ENCODE measurements at places on chromosomes 11 and 22.

DNA sequence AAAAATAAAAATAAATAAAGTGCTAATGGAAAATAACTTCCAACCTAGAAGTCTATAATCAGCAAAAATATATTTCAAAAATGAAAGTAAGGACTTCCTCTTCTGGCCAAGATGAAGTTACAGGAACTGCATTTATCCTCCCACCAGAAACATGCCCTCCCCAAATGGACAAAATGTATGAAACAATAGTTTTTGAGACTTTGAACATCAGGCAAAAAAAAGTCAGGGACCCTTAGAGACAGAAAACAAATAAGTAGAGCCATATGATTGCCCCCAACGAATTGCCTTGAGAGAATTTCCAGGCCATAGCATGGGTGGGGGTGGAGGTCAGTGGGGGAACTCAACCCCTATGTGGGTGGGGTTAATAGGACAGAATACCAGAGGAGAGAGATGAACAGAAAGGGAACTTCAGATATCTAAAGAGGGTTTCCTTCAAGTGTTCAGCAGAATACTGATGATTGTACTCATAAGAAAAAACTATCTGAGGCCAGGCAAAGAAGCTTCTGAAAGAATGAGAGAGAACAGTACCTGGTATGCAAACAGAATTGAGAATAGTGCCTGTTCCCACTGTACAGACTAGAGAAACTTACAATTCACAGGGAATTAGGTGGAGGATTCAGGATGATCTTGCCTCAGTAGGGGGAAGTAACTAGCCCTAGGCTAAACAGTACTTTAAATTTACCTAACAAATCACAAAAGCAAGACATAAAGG lies 26.6 kb upstream of the IL10RA start:
- DNase-seq: no peak

DNA sequence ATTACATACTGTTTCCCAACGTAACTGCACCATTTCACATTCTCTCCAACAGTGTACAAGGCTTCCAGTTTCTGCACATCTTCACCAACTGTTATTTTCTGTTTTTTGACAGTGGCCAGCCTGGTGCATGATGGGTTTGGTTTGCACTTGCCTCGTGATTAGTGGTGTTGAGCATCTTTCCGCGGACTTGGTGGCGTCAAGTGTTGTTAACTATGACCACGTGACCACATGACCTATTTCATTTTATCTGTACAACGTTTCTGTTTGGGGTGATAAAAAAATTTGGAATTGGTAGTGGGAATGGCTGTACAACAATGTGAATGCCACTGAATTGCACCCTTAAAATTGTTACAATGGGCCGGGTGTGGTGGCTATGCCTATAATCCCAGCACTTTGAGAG lies 2.5 kb upstream of the YPEL1 start:
- no peak for DNase-seq

DNA sequence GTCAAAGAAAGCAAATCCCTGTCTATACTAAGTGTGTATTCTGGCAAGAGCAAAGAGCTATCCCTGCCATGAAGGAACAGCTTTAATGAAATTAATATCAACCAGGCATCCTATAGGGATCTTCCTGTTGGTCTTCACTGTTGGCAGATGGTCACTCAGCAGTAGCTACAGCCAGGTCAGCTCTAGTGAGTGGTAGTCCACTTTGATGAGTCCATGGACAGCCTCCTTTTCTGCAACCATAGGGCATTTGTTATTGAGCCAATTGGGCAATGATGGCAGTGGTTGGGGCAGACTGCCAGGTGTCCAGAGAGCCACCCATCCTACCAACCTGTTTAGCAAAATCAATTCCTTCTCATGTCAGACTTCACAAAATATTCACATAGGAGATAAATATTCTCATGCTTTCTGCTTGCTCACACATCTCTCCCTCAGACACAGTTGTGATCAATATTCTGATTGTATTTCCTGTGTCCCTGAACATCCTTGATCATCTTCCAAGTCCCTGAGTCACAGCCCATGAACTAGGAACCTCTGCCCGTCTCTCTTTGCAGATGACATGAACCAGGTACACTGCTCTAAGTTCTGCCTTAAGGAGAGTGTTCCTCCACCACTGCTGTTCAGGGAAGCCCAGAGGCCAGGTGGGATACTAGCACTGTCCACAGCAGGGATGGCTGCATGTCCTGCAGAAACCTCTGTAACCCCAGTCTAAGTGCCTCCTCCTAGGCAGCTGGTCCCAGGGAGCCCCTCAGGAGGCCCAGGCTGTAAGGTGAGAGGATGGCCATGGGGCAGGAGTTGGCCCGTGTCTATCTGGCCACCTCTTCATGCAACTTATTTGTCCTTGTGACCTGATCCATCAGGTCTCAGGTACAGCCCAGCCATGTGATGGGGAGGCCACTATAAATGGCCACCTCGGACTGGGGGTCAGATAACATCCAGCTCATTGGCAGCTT lies 74.2 kb upstream of the IGLL5 start:
- DNase-seq: no peak

DNA sequence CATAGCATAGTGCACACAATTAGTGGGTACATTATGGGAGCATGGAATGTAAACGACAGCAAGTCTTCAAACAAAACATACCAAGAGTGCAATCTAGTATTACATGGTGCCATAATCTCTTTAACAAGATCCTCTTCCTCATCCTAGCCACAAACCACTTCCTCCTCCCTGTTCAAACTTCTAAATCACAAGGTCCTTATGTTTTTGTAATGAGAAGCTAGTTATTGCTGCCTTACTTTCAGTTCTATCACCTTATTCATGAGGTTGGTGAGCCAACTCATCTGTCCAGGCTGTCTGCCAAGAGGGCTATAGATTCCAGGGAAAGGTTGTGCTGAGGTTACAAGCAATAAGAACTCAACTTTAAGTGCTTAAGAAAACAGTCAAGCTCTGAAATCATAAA lies 195.4 kb upstream of the ARHGAP20 start:
- no peak for DNase-seq

DNA sequence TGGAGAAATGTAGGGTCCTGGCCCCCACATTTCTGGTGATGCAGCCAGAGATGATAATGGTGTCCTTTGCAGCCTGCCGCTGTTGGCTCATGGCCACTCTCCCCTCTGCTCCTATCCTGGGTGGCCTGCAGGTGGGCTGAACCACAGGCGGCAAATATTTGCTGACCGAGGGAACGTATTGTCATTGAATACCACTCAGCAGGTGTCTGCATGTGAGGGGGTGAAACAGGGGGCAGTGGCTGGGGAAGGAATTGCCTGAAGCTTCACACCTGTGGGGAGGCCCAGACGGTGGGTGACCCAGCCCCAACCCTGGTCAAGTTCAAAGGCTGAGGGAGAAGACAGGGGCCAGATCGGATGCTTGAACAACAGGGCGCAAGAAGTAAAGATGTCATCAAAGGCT lies 73.3 kb upstream of the WNT11 start:
- DNase-seq: no peak

GRCh38 chr11:11514246-11514645 lies 107.6 kb downstream of the GALNT18 start:
- no peak for DNase-seq

DNA sequence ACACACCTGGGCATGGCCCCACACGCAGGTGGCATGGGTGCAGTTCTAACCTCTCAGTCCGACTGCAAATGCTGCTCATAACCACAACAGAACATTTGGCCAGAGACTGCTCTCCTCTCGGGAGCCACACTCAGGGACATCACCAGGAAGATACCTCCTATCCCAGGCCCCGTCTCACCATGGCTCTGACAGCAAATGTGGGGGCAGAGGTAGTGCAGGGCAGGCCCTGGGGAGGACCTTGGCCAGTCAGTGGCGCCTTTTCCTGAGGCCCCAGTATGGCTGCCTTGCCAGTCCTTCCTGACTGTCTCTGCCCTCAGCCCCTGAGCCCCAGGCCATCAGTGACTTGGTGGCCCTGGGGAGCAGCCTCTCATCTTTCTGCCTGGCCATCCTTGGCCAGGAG lies 2.8 kb downstream of the KRTAP5-6 start:
- no peak for DNase-seq

DNA sequence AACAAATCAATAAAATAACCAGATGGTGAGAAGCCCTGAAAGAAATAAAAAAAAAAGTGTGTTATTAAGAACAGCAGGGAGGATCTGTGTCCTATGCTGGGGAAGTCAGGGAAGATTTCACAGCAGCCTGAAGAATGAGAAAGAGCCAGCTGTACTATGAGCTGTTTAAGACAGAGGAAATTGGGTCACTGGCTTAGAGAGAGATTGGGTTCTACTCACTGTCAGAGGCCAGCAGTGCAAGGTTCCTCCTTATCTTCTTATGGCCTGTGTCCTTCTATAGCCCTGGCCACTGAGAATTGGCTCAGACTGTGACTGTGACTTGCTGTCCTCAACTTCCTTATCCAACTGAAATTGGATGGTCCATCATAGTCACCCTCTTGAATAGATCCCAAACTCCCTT lies 54.8 kb upstream of the FDX1 start:
- DNase-seq: no peak

- no peak for DNase-seq
These were observed 12.5 kb upstream of the CCDC117 start for GRCh38 chr22:28759861-28760560.

DNA sequence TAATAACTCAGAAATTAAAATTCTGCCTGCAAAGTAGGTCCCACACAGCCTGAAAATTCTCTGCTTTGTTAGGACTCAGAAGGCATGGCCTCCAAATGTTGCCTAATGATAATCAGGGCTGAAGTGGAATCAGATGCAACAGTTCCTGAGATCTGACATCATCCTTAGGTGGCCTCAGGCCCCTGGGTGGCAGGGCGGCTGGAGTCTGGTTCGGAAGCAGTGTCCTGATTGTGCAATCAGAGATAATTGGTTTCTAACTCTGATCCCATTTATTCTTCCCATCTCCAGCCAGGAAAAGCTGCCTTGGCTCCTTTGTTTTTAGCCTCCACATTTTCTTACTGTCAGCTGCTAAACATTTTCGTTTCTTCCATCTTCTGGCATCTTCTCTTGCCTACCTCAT lies 399.3 kb downstream of the OPCML start:
- DNase-seq: no peak

GRCh38 chr11:107747622-107748021 lies 35.8 kb upstream of the SLN start:
- no peak for DNase-seq

DNA sequence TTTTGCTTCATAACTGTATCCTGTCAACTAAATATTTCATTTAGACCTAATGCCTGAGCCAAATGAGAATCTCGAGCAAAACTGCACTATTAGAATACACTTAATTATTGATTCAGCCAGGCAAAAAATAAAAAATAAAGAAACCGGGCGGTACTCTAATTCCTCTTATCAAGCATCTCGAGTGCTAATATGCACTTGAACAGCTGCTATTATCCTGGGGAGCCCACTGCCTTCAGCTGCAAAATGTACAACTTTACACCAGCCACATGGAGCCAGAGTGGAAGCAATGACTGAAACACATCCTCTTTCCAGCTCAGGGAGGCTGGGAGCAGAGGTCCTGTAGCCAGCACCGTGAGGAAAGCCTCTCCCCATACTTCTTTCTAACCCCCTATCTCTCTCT lies 390.0 kb upstream of the CADM1 start:
- no peak for DNase-seq

GRCh38 chr11:82315093-82315492 lies 418.6 kb downstream of the FAM181B start:
- no peak for DNase-seq

- DNase-seq: no peak
These were observed 16.8 kb downstream of the SELENOO start for GRCh38 chr22:50217543-50218152.
